ENCODE measurements at places on chromosomes 12 and 14. TPM values are rescaled to one million over a fixed set of nuclear protein-coding genes. Genes with fewer than 3 reads are reported as not detected.

- no peak for DNase-seq
Measured at GRCh38 chr12:96988919-96989318, 81.9 kb downstream of the NEDD1 start.

- no peak for DNase-seq
Measured at GRCh38 chr12:8847435-8847834, 25.0 kb downstream of the A2ML1 start.

- DNase-seq: no peak
Measured at GRCh38 chr12:27657296-27657695, 39.0 kb upstream of the REP15 start.

GRCh38 chr12:70840656-70841350, 79.7 kb downstream of the PTPRR start:
- DNase-seq: no peak

Gene VWF
- 8.0 TPM for total RNA-seq
